ENCODE measurements at places on chromosomes 7 and 10.

GRCh38 chr7:82926477-82926876 is 236.2 kb downstream of the PCLO start:
- DNase-seq = no peak

GRCh38 chr10:72887043-72887442 is 6.5 kb upstream of the OIT3 start:
- no peak for DNase-seq

DNA sequence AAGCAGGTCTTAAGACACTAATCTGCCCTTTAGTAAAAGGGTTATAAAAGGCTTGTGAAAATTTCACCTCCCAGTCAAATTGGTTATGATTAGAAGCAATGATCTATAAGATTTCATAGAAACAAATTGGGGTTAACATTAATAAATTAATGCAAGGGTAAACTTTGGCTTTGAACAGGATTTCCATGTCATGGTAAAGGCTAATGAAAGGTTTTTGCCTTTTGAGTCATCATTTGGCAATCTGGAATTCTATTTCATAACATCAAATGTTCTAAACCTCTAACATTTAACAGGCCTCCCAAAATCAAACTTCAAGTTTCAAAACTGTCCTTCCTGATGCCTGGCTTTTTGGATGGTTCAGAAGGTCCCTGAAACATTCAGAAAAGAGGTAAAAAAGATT is 62.4 kb downstream of the COA1 start:
- DNase-seq = no peak

DNA sequence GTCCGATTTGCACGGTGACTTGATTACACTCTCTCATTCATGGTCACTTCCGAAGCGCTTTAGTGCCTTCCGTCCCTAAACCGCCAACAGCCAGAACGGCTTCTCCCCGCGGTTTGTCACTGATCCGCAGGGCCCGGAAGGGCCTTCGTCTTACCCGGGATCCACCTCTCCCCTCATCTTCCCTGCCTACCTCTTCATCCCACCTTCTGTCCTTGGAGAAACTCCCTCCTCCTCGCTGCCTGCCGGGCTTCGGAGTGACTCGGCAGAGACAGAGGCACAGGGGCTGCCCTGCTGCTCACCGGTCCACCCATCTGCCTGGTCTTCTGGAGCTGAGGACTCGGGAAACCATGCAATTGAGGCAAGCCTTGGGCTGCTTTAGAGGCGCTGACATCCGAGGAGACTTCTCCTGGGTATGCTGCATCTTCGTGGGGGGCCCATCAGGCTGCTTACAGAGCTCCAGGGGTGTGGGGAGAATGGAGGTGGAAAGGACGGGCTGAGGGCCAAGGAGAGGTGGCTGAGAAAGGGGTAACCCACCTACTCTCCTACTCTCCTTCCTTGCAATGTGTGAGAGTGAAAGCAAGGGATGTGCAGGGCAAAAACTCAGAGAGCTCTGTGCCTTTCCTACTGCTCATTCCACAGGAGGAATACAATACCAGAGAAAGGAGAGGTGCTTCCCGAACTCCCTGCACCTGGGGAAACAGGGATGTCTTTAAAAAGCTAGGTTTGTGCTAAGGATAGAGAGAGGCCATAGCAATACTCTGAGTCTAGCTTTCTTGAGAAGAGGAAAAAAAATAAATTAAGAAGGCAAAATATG is 1.0 kb upstream of the HOXA11 start:
- no peak for DNase-seq

- DNase-seq = no peak
Observed at GRCh38 chr7:6268023-6268900, 4.2 kb downstream of the CYTH3 start.

- no peak for DNase-seq
Observed at GRCh38 chr7:128796327-128796726, 4.6 kb downstream of the CCDC136 start.

DNA sequence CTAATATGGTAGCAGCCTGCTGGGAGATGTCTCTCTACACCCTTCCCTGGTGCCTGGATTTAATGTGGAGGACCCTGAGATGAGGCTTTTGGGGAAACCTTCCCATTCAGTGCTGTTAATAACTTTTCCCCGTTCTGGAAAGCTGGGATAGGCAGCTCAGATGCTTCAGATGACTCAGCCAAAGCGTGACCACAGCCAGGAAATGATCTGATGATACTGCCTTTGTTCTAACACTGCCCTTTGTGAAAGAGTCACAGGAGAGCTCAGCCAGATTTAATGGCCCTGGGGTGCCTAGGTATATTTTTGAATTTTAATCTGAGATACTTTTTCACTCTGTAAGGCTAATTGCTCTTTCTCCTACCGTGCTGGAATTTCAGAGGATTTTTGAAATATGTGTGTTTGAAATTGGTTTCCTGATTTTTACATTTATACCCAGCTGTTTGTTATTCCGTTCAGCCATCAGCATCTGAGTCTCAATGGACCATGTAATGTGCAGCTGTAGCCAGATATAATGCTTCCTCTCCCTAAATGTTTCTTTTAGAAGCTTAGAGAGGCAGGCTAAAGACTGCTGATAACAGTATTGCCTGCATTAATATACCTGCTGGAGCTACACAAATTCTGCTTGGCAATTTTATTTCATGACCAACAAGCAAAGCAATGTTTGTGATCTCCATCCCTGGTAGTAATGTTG is 17.8 kb downstream of the CELF2 start:
- no peak for DNase-seq

GRCh38 chr10:61480208-61480607 is 27.0 kb upstream of the TMEM26 start:
- DNase-seq = no peak

- no peak for DNase-seq
Observed at GRCh38 chr10:86793696-86794095, 37.3 kb downstream of the BMPR1A start.

DNA sequence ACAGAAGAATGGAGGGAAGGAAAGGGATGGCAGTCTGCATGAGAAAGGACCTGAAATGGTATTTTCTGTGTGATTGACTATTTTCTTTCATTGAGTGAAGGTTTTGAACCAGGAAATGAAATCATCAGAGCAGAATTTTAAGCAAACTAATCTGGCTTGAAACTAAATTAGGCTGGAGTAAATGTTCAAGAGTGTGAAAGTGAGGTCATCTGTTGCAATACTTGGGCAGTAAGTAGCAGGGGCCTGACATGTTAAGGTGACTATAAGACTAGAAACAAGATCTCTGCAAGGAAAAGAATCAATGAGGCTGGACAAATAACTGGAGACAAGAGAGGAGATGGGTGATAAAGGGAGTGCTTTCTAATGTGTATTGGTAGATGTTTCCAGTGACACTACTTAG is 205.2 kb downstream of the NSUN6 start:
- DNase-seq = no peak

- no peak for DNase-seq
Observed at GRCh38 chr10:94500063-94500462, 45.5 kb upstream of the HELLS start.
